Stimulated activated CD4-positive, alpha-beta T cell treated with anti-CD3 and anti-CD28 coated beads, Interleukin-4, amount 100 ng/mL, for 1 hour (primary cell): ENCODE measurements at places on chromosomes 16 and 17.

GRCh38 chr17:50642722-50643656, 8.3 kb downstream of the ABCC3 start:
- DNase-seq: no peak

DNA sequence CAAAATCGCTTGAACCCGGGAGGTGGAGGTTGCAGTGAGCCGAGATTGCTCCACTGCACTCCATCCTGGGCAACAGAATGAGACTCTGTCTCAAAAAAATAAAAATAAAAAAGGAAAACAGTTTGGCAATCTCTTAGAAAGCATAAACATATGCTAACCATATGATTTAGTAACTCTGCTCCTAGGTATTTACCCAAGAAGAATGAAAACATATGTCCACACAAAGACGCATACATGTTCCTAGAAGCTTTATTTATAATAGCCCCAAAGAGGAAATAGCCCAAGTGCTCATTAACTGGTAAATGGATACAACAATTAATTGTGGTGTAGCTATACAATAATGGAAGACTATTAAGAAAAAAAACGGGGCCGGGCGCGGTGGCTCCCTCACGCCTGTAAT, 18.5 kb upstream of the CDH1 start:
- DNase-seq: no peak

DNA sequence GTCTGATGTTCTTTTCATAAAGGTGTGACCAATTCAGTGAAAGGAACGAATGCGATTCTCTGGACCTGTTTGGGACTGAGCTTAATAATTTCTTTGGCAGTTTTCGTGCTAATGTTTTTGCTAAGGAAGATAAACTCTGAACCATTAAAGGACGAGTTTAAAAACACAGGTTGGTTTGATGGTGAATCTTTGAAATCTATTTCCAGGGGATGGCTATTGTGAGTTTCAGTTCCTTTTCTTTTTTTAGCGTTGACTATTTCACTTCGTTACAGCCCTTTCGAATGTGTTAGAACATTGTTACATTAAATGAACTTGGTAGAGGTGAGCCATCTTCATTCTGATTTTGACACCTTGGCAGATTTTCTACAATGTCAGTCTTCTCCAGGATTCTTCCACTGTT, 1.2 kb downstream of the TNFRSF17 start:
- DNase-seq: no peak

DNA sequence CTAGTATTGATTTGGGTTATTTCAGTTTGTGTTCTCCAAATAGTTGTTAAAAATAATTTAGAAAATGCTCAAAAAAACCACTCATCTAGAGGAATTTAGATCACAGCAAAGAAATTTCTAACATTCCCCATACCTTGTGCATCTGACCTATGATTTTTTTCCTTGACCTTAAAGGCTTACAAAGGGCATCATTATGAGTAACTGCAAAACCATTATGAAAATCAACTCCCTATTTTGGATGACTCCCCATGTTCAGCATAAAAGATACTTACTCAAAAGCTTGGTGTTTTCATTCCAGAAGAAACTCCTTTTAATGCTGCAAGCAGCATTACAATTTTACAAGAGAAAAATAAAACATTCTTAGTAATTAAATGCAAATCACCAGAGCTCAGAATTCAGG, 83.2 kb downstream of the GRIN2A start:
- DNase-seq: no peak

DNA sequence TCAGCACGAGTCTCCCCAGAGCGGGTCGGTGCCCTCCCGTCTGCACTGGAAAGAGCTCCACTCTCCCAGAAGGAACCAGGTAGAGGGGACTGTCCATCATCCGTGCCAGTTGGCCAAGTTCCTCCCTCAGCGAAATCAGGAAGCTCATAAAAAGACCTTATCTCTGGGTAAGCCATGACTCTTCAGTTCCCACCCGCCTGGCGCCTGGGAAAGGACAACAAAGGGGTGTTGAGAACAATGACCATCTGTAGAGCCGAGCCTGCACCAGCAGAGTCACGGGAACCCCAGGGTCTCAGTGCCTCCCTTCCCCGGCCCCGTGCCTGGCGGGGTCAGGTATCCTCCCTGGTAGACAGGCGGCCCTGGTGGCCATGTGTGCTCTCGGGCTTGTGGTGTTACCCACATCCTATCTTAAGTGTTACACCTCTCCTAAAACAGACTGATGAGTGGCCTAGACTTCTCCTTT, 190.7 kb downstream of the AXIN2 start:
- no peak for DNase-seq

GRCh38 chr16:11972128-11972527, 4.4 kb upstream of the SNX29 start:
- DNase-seq: no peak

DNA sequence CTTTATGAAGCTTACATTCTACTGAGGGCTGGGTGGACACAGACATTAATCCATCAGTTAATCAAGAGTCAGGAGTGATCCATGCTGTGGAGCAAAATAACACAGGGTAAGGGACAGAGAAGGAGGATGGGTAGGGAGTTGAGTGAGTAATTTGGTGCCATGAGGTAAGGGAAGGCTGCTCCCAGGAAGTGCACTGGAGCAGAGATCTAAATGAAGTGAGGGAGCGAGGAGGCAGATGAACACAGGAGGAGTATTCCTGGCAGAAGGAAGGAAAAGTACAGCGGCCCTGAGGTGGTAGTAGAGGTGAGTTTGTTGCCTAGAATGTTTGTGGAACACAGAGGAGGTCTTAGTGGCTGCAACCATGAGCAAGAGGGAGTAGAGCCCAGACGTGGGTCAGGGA, 34.8 kb downstream of the ASIC2 start:
- DNase-seq: no peak

DNA sequence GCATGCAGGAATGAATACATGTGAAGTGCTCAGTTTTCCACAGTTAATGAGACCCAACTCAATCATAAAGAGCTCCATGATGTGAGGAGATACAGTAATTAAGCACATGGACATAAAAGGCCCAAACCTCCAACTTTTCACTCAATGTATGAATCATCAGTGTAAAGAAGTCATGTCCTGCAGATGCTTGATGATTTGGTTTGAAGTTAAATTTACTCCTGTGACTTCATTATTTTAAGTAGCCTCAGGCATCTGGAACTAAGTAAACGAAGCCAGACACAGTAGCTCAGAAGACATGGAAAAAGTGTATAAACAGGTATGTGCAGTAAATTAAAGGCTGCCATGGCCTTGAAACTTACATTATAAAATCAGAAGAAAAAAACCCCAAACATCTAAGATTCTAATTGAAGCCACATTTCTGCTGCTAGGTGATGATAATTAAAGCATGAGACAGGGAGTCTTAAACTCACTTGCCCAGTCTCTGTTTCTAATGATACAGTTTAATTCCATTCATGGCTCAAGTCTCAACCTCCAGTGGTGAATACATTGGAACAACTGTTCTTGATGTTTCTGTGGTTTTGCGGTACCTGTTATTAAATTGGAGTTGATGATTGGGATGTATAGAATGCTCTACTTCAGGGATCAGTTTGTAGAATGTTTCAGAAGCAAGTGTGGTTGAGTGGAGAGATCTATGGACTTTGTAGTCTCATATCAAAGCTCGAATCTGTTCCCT, 28.9 kb upstream of the CCL2 start:
- no peak for DNase-seq

DNA sequence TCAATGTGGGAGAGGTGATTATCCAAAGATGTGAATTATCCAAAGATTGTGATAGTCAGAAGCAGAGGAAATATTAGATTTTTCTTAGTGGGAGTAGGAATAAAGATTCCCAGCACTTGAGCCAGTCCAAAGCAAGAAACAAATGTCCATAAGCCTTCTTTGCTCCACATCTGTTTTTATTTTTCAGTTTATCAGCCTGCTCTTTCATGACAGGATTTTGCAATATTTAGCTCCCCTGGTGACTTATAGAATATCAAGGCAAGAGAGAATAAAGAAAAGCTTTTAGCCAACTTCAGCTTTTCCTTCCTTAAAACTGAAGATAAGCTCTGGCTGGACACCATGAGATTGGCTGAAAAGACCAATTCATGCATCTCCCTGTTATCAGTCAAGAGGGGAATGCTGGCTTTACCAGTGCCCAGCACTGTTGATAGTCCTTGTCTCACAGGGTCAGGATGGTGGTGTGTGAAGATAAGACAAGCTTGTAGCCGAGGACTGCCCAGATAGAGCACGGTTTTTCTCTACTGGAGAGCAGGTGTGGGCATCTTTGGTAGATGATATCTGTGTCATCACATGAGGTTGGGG, 706.5 kb downstream of the KCNJ2 start:
- no peak for DNase-seq

GRCh38 chr17:77285594-77286390, 145.0 kb downstream of the SEC14L1 start:
- no peak for DNase-seq

GRCh38 chr17:59853168-59853918, 39.4 kb downstream of the TUBD1 start:
- peak; percentile 67 for DNase-seq

- DNase-seq: no peak
These were observed 1.5 kb downstream of the CACNA1H start for GRCh38 chr16:1154291-1154886.

DNA sequence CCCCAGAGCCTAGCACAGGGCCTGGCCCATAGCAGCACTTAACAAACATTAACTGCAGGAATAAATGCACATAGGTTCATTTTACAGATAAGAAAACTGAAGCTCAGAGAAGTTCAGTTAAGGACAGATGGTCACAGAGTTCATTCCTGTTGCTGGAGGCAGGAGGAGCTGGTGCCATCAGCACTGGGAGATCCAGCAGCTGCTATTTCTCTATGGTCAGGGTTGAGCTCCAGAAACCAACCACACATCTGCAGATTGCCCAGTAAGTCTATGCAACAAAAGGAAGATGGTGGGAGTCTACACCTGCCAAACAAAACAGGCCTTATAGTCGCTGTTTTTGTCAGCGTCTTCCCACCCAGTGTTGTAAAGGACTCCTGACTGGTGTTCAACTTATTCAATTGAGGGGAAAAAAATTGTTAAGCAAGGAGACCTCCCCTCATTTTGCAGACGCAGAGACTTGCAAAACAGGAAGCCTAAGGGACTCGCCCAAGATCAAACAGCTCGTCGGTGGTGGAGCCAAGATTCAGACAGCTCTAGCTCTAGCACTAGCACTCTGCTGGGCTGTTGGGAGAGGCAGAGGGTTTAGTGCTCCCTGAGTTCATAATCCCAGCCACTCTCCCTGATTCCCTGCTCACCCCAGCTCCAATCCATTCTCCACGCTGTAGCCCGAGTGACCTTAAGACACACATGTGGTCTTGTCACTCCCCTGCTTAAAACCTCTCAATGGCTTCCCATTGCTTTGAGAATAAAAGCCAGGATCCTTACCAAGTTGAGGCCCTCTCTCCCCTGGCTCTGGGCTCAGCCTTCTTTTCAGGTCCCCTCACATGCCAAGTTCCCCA, 9.0 kb downstream of the NOG start:
- no peak for DNase-seq

DNA sequence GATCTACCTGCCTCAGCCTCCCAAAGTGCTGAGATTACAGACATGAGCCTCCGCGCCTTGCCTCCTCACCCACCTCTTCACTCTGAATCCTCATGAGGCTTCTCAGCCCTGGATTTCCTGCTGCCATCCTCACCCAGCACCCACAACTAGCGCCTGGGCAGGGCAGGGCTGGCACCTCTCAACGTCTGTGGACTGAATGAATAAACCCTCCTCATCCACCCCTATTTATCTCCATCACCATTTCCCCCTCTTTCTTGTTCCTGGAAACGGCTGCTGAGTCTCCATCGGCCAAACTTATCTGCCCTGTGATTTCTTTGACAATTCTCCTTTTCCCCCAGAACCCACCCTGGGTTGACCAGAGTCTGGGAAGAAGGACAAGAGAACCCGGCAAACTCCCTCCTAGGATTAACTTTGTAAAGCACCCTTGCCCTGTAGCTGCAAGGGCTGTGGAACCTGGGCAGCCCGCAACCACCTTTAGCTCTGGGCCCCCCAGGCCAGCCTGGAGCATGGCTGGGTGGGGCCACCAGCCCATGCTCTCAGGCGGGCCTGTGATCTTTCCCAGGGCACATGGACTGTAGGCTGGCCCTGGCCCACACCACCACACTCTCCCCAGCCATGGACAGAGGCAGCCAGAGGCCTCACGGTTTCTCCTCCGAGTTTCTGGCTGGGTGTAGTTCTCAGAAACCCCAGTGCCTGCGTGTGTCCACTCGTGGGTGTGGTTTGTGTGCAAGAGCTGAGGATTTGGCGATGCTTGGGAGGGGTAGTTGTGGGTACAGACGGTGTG, 2.4 kb downstream of the SPN start:
- no peak for DNase-seq

GRCh38 chr17:17941015-17941414, 31.2 kb downstream of the TOM1L2 start:
- DNase-seq: no peak

- DNase-seq: no peak
These were observed 5.1 kb downstream of the MMD start for GRCh38 chr17:55416470-55417052.

- DNase-seq: no peak
These were observed 10.9 kb upstream of the WSB1 start for GRCh38 chr17:27283060-27283459.

DNA sequence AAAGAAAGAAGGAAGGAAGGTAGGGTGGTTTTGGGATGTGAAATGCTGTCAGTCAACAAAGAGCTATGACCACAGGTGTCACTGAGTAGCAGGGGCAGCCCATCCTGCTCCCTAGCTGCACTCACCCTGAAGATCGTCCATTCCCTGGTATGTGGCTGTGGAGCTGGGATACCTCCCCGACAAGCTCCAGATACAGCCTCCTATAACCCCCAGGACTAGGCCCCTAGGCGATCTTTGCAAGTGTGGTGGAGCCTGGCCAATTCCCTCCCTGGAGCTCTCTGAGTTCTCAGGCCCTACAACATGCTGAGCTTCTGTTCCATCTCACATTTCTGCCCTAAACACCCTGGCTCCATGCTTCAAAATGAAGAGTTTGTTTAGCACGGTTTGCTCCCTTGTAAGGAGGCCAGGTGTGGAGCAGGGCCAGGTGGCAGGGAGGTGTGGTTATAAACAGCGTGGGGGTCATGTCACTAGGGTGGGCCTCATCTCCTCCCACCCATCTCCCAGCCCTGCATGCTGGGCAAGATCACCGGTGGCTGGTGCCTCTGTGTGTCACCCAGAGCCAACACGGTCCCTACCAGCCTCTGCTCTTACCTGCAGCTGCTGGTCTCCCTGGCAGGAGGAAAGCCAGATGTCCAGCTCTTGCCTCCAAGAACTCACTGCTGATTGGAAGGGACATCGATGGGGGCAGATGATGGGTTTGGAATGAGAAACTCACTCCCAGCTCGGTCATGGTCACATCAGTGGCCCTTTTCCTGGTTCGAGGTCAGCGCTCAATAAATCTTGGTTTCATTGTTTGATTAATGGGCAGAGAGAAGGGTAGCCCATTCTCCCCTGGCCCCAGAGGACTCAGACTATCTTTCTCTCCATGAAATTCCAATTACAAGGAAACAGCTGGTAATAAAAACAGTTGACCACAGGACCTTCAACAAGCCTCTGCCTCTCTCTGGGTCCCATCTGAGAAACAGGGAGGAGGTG, 511.0 kb upstream of the CDH5 start:
- no peak for DNase-seq

GRCh38 chr17:32697728-32698625, 178.9 kb downstream of the MYO1D start:
- no peak for DNase-seq
